ENCODE measurements at places on chromosomes 16 and 17. TPM values are rescaled to one million over a fixed set of nuclear protein-coding genes. Genes with fewer than 3 reads are reported as not detected.

DPH1 gene
- total RNA-seq: 51.1 TPM

MAPT gene
- 8.3 TPM for total RNA-seq

TAC4 gene
- total RNA-seq: not detected

ARHGDIA gene
- 568 TPM for total RNA-seq

DNA sequence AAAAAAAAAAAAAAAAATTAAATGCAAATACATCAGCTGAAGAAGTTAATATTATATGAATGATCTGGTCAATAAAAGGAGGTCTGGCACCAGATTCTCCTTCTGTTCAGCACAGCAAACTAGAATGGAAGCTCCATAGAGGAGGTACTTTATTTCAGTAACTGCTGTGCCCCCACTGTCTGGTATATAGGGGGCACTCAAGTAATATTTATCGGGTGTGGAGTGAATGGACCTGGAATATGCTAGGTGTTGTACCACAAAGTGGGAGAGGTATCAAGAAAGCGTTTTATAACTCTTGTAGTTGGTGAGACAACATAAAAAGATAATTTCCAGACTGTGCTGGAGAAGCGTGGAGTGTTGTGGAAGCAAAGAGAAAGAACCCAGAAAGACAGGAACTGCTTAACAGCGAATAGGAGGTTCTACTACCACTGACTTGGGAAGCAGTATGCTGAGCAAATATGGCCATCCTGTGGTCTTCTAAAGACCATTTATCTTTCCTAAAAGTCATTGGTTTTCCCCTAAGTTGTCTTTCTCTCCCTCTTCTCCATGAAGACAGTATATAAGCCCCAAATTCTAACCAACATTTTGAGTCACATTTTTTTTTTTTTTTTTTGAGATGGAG lies 12.2 kb upstream of the PRKCA start:
- peak; percentile 54 for DNase-seq

DNA sequence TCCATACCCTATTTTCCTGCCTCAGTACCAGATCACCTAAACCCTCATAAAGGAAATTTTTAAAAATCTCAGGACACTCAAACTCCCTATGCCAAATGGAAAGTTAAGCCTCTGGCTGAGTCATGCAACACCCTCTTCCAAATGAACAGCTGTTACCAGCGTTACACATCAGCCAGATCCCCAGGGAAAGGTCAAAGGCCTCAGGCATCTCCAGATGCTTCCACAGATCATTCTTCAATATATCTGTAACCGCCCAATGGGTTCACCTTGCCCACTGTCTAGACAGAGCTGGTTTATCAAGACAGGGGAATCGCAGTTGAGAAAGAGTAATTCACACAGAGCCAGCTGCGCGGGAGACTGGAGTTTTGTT lies 29.1 kb upstream of the SHCBP1 start:
- no peak for DNase-seq

GRCh38 chr17:77428020-77428748 lies 287.4 kb downstream of the SEC14L1 start:
- DNase-seq: no peak

DNA sequence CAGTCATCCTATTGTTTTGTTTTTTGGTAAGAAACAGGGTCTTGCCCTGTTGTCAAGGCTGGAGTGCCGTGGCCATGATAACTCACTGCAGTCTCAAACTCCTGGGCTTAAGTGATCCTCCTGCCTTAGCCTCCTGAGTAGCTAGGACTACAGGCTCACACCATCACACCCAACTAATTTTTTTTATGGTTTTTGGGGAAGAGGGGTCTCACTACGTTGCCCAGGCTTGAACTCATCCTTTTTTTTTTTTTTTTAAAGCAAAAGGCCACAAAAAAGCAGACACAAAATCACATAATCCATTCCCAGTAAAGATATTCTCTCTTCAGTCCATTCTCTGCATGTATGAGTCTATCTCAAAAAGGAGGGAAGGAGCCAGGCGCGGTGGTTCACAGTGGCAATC lies 5.5 kb downstream of the SPAG9 start:
- no peak for DNase-seq

GRCh38 chr16:83817022-83817421 lies 9.2 kb downstream of the HSBP1 start:
- DNase-seq: no peak

DNA sequence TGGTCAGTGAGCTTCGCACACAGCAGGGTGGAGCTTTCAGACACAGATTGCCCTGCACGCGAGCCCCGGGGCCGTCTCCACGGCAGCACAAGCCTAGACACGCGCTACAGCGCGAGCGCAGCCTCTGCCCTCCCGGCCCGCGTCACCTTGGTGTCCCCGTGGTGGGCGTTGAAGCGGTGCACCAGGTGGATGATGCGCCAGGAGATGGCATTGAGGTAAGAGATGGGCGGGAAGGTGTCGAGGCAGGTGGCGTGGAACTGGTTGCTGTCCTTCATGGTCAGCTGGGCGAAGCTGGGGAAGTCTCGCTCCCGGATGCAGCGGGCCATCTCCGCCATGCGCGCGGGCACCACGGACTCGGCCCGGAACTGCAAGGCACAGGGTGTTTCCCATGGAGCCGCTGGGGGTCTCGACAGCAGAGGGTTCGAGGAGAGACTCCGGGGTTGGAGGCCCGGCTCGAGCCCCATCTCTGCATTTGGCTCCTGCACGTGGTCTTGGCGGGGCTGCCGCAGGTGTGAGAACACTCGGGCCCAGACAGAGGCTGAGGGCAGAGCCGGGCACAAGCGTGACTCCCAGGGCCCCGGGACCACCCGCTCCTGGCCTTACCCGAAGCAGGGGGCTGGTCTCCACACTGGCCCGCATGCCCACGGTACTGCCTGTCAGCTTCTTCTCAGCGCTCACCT lies 4.3 kb upstream of the CYBA start:
- DNase-seq: no peak

Data from A673 (cell line).